ENCODE measurements at places on chromosomes 3 and 15.

GRCh38 chr15:81322676-81323253, 1.2 kb downstream of the STARD5 start:
- DNase-seq, result no peak

GRCh38 chr15:77243716-77244401, 172.9 kb upstream of the TSPAN3 start:
- DNase-seq, result no peak

DNA sequence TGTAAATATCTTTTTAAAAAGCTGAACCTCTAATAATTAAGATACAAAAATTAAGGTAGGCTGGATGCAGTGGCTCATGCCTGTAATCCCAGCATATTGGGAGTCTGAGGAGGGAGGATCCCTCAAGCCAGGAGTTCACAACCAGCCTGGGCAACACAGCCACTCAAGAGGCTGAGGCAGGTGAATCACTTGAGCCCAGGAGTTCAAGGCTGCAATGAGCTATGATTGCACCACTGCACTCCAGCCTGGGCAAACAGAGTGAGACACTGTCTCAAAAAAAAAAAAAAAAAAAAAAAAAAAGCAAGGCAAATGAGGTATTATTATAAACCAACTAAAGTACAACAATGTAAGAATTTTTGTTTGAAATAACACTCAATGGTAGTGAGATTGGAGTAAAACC, 47.6 kb downstream of the EFHB start:
- DNase-seq, result peak; percentile 39

DNA sequence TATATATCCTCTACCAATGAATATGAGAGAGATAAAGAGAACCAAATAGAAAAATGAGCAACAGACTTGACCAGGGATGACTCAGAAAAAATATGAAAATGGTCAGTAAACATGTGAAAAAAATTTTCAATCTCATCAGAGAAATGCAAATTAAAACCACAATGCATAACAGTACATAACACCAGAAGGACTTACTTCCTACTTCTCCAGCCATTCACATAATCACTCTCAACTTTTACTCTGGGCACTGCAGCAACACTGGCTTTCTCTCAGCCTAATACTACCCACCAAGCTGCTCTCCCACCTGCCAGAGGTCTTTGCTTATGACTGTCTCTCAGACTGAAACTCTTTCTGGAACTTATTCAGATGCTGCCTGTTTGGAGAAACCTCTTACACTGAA, 49.4 kb downstream of the DPH6 start:
- no peak for DNase-seq

- DNase-seq, result no peak
Observed at GRCh38 chr15:67319961-67320360, 65.4 kb downstream of the IQCH start.

DNA sequence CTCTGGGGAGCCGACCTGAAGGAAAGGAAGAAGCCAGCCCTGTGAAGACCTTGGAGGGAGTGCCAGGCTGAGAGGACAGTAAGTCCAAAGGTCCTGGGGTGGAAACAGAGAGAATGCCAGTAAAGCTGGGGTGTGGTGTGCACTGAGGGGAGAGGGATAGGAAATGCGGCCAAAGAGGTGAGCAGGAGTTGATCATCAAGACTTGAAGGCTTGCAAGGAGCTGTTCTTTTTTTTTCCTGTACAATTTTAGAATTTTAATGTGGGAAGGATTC, 73.8 kb downstream of the SYNPR start:
- no peak for DNase-seq

GRCh38 chr3:176690083-176690869, 507.0 kb downstream of the TBL1XR1 start:
- no peak for DNase-seq

GRCh38 chr3:140904521-140904920, 37.1 kb upstream of the SLC25A36 start:
- no peak for DNase-seq

DNA sequence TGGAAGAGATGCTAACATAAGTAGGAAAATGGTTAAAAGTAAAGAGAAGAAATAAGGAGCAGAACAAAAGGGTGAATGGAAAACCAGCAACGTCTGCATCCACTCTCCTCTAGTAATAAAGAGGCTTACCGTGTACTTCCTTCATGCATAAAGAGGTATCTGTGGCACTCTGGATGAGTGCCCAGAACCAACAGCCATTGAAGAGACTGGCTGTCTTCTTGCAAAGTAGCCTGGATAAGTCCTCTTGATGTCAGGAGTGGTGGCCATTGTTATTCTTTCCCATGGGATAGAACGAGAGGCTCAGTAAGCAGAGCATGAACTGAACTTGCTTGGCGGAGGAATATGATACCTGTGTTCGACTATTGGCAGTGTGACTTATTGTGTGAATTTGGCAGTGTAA, 186.2 kb upstream of the RASGRP1 start:
- peak; percentile 2 for DNase-seq

DNA sequence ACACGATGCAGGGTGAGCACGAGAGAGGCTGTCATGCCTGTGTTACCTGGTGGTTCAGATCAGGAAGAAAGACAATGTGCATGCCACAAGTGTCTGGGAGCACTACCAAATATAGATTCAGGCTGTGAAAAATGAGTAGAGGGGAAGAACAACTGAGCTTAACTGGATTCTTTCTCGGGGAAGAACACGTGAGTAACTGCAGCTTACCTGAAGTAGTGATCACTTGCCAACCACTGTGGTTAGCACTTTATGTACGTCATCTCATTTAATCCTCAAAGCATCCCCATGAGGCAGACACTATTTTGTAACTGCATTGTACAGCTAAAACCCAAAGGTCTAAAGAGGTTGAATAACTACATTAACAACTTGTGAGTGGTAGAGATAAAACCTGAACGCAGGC, 746.2 kb downstream of the TUSC7 start:
- peak; percentile 38 for DNase-seq

- DNase-seq, result no peak
Observed at GRCh38 chr3:168267179-168267578, 171.5 kb upstream of the GOLIM4 start.

DNA sequence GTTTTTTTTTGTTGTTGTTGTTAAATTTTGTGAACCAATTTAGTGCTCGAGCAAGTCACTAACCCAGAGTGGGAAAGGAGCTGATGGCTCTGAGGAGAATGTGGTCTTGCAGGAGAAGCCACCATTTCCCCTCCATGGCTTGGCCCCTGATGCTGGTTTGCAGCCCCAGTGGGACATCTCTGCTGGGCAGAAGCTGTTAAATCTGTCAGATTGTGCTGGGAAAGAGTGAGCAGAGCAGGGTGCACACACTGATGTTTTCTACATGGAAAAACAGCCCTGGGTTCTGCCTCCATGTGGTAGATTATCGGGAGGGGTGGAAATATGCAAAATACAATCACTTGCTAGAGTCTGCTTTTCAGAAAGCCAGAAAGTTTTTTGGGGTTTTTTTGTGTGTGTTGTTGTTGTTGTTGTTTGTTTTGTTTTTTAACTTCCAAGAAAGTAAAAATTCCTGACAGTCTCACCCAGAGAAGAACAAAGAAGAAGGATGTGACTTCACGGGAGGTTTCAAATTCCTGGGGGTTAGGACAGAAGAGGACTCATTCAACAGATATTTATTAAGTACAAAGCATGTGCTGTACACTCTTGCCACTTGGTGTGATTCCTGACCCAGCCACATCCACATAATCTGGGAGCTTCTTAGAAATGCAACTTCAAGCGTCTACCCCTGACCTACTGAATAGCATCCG, 133.7 kb downstream of the FOXB1 start:
- DNase-seq, result no peak

DNA sequence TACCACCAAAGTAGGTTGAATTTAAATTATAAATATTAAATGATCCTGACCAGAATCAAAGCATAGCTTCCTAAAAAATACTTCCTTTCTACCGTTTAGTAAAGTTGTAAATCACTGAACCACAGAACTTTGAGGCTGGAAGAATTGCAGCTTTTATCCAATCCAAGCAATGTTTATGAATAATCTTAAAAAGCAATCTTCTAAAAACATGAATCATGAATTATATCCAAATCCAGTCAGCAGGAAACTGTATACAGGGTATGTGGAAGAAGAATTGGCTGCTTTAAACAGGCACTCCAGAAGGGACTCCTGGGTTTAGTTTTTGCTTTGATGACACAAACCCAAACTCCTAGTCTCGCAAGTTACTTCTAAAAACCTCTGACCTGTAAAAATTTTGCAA, 30.2 kb downstream of the HEG1 start:
- no peak for DNase-seq

- DNase-seq, result no peak
Observed at GRCh38 chr3:155365178-155365783, 71.8 kb upstream of the STRIT1 start.

DNA sequence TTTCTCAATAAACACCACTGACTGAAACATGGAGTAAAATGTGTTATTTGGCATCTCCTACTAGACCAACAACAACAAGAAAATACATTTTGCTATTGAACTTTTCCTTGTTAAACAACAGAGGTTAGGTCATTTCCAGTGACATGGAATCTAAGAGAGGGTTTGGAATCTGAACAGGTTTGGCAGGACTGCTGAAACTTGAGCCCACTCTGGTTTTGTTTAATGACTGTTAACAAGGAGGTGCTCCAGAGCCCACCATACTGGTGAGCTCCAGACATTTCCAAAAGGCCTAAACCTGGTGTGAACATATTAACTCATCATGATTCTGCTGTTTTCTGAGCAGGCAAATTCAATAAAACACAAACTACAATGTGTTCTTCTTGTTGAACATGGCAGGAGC, 330.7 kb upstream of the TRIM42 start:
- DNase-seq, result no peak

Measured in MCF 10A (cell line).